Right lung (tissue), 10 donors: ENCODE measurements at places on chromosomes 3 and 15.

GRCh38 chr3:59914251-59914650 lies 864.4 kb upstream of the CFAP20DC start:
- DNase-seq, result no peak

DNA sequence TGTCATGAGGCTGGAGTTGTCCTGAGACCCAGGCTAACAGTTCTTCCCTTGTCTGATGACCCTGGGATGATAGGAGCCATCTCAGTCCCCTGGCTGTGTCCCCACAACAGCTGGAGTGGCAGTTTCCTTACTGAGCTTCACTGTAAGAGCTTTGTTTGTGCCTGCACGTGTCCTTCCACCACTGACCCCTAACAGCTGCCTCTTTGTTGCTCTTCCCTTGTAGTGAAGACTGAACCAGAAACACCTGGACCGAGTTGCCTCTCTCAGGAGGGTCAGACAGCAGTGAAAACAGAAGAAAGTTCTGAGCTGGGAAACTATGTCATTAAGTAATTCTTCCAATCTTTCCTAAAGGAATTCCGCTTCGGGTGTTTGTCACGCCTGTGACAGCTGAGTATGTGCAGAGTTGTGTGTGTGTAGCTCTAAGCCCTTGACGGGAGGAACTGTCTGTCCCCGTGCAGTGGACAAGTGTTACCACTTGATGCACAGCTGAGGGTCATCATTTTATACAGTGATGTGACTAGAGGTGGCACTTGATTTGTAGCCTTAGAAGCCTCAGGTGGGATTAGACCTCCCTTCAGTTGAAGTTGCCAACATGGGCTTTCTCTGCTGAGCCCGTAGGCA lies 25.0 kb downstream of the MAP6D1 start:
- no peak for DNase-seq

- no peak for DNase-seq
Measured at GRCh38 chr3:16286161-16286560, 21.1 kb downstream of the OXNAD1 start.

DNA sequence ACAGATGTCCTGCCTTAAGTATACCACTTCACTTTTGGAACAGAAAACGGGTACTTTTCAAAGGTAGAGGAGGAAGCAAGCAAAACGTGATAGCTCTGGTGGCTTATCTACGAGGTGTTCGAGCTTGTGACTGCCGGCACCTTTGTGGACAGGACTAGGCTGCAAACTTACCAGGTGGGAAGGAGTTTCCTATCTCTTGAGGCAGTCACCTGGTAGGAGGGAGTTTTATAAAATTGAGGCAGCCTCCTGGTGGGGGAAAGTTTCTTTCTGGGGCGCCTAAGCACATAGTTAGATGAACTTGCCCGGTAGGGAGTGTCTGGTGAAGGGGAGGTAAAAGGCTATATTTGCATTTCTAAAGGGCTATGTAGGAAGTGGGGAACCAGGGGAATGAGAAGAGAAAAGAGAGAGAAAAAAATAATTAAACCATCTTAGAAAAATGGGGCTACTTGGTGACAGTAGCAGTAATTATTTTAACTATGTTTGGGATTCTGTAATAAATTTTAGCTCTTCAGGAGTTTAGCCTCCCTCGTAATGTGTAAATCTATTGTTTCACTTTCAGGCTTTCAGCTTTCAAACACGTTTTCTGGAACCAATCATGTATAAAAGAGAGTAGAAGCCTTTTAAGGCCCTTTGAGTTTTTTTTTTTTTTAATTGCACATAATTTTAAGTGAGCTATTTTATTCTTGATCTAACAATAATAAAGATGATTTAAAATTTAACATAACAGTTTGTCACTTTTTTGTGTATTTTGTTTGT lies 131.0 kb downstream of the IL5RA start:
- no peak for DNase-seq

DNA sequence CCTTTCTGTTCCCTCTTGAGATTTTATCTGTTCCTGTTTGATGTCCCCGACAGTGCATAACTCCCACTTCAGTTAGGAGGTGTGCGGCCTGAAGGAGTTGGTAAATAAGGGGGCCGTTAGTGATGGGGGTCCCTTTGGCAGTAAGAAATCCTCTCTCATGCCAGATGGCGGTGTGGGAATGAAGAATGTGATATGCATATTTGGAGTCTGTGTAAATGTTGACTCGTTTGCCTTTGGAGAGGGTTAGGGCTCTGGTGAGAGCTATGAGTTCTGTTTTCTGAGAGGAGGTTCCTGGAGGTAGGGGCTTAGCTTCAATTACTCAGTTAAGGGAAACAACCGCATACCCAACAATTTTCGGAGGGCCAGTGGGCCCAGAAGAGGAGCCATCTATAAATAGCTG lies 38.8 kb upstream of the RNF7 start:
- DNase-seq, result no peak

- DNase-seq, result no peak
Measured at GRCh38 chr15:65993236-65993635, 123.9 kb downstream of the RAB11A start.

- peak; percentile 23 for DNase-seq
Measured at GRCh38 chr3:62567097-62568021, 194.0 kb upstream of the FEZF2 start.

GRCh38 chr15:59976480-59977271 lies 27.4 kb upstream of the FOXB1 start:
- DNase-seq, result no peak

DNA sequence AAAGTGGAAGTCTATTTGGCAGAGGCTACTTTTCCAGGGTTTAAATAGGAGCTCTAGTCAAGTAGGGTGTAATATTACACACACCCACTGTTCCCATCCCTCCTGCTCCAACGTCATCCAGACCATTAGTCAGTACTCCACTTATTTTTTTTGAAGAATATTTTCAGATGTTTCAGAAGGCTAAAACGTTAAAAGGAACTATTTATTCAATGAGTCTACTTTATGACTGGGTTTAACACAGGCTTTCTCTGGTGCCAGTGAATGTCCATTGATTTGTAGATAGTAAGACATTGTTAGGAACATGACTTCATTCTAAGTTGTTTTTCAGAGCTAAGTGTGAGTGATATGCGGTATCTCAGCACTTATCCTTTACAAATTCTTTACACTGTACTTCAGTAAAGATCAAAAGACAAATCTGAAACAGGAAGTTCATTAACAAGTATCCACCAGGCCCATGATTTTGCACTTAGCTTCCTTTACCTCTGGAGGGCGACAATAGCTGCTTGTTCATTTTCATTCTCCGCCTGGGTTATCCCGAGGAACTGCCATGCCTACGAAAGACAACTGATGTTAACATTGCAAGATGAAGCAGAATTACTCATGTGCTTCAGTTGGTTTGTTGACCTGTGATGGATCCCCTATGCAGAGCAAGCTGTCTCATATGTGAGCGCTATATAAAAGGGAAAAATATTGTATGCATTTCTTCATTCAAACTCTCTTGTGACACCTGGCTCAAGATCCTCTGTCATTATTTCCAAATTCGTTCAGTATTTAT lies 158.7 kb downstream of the USP13 start:
- peak; percentile 25 for DNase-seq

GRCh38 chr3:189270248-189270832 lies 98.6 kb downstream of the TPRG1 start:
- no peak for DNase-seq

DNA sequence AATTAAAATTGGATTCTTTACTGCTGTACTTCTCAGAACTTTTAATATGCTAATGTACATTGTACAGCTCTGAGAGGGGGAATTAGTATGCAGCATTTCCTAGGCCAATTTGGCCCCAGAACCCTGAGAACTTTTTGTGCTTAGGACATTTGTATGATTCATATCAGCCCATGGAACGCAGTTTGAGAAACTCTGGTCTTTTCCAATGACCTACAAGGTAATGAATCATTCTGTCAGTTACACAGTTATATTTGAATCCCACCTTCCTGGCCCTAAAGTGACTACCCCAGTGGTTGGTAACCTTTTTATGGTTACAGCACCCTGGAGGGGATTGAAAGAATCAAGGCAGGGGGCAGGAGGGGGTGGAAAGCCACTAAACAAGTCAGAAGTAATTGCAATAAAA lies 25.6 kb upstream of the KBTBD12 start:
- no peak for DNase-seq

GRCh38 chr3:59388555-59389270 lies 338.9 kb upstream of the CFAP20DC start:
- DNase-seq, result no peak

- no peak for DNase-seq
Measured at GRCh38 chr3:121698901-121699300, 38.2 kb upstream of the HCLS1 start.

DNA sequence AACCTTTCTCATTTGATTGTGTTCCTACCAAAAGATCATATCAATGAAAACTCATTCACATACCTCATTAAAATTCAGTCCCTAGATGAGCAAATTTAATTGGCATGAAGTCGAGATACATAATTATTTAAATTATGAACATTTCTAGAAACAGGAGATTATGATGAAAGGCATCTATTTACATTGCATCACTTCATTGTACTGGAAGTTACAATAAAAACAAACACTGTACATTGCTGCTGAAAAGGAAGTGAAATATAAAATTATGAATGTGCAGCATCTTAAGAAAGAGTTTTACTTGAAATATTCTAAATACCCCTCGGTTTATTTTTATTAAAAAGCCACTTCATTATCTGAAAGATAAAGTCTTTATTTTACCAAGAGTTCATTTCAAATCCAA lies 163.4 kb upstream of the ZNF385D start:
- no peak for DNase-seq

DNA sequence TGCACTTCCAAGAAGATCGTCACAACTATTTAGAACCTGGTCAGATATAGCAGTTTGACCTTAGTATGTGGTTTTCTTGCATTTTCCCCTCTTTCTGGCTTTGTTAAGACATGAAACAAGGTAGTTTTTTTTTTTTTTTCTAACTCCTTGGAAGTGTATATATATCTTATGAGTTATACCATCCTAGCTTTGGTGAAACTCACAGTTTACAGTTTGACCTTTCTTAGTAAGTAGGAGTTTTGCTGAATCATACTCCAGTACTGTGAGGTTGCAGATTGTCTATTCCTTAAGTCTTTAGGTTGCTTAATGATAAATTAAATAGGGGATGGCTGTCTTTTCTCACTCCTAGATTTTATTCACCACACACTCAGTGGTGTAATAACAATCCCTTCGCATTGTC lies 325.0 kb downstream of the RBMS3 start:
- DNase-seq, result no peak

DNA sequence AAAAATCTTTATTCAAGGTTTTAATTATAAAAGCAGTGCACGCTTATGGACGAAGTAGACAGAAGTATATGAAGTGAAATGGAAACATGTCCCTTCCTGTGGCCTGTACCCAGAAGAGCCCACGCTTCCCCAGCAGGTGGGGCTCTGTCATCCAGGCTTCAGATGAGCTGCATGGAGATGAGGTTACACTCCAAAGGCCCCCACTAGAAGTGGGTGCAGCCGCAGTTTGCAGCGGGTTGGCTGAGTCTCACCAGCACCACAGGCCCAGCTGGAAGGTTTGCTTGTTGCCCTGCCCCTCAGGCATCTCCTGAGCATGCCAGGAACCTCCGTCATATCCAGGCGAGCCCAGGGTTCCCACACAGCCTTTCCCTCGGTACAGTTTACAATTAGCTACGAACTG lies 33.1 kb downstream of the PRR20G start:
- no peak for DNase-seq

DNA sequence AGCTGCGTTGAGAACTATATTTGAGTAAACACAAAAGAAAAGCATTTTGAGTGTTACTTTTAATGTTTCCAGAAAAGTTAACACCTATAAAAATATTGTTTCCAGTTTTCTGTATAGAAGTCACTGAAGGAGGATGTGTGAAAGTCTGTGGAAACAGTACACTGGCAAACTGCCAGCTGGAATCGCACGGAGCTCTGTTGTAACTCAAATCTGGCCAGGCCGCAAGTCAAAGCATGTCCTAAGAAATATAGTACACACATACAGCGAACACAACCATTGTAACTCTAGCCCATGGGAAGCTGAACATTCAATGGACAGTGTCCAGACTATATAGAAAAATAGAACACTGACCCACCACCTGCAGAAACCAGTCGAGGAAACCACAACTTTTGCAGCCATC lies 657.2 kb downstream of the FHIT start:
- DNase-seq, result peak; percentile 90

GRCh38 chr15:91224755-91225380 lies 124.8 kb downstream of the SV2B start:
- DNase-seq, result peak; percentile 26

- no peak for DNase-seq
Measured at GRCh38 chr3:36403661-36404060, 23.4 kb downstream of the STAC start.

- no peak for DNase-seq
Measured at GRCh38 chr15:69104050-69104750, 56.2 kb upstream of the GLCE start.

GRCh38 chr3:28151608-28152228 lies 89.7 kb upstream of the CMC1 start:
- no peak for DNase-seq

GRCh38 chr15:66231394-66232266 lies 21.9 kb downstream of the MEGF11 start:
- no peak for DNase-seq
